PC-9 (cell line): ENCODE measurements at places on chromosomes 4 and X.

GRCh38 chrX:96436105-96436504, 248.5 kb upstream of the DIAPH2 start:
- peak; percentile 35 for DNase-seq

DNA sequence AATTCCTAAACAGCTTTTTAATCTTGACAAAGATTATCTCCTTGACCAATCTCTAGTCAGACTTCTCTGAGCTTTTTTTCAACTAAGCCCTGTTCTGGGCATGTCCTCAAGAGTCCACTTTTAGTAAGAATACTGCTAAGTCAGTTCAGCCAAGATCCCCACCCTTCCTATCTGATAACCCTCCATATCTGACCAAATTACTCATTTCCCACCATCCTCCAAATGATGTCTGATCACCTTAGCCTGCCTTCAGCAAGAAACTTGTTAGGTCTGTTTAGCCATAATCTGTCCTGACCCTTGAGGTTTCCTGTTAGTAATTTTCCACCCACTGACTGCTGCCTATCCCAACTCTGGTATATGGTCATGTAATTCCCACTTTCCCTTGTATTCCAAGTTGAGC, 65.2 kb downstream of the FAM13A start:
- DNase-seq = peak; percentile 28

DNA sequence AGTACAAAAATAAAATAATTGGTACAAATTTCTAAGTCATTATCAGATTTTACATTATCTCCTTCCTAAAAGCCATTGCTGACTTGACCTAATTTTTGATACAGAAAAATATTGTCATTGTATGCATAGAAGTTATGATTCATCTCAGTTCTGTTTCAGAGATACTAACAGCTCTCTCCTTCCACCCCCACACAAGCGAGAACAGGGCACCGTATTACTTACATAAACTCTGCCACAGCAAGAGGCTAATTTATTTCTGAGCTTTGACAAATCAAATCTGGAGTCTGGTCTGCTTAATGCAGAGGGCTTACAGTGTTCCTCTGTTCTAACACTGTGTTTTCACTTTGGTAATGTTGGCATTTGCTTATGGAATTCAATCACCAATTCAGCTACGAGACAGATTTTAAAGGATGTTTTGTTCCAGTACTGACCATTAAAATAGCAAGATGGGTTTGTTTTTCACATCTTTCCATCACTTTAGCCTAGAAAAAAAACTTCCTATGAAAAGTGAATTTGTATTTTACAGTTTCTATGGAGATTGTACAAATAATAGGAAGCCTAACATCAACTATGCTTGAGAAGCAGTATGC, 181.8 kb downstream of the USP46 start:
- no peak for DNase-seq

DNA sequence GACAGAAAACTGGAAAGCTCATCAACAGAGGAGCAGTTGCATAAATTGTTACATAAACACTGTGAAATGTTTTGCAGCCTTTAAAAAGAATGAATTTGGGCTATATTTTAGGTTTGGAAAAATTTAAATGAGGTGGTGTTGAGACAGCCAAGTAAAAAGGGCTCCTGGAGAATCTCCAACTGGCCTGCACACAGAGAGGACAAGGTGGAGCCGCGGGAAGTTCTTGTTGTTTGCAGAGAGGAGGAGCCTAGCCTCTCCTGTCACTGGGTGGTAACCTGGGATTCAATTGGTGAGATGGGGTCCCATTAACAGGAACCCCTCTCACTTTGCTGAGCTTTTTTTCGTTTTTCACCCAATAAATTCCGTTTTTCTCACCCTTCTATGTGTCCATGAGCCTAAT, 13.4 kb downstream of the GIMD1 start:
- DNase-seq = no peak

- no peak for DNase-seq
Observed at GRCh38 chr4:108001540-108002135, 11.9 kb downstream of the HADH start.

- DNase-seq = no peak
Observed at GRCh38 chr4:61152433-61152832, 47.7 kb upstream of the ADGRL3 start.

DNA sequence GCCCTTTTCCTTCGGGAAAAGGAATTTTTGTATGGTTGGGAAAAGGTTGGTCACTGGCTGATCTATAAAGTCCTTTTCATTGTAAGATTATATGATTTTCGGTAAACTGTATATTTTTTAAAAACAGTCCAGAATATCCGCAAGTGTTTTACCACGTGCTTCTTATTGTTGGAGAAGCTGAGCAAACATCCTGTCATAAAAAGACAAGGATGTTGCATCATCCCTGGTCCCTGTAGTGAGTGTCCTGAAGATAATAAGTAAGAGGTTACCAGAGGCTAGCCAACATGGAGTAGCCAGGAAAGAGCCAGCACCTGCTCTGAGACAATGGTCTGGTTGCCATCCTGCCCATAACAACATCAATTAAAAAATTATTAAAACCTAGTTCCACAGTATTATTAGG, 5.1 kb downstream of the CXCL9 start:
- no peak for DNase-seq

DNA sequence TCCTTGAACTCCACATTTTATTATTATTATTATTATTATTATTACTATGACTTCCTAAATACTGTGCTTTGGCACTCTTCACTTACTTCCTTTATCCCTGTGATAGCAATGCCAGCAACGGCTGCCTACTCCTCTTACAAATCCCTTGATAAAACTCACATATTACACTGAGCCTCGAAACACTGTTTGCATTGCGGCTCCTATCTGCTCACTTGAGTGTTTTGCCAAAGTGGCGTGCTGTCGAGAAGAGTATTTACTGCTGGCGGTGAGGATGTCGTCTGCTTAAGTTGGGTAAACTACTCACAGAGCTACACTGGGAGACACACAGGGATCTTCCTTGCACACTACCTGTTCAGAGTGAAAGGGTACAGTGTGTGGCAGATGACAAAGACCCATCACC, 143.4 kb upstream of the VCX3A start:
- no peak for DNase-seq

DNA sequence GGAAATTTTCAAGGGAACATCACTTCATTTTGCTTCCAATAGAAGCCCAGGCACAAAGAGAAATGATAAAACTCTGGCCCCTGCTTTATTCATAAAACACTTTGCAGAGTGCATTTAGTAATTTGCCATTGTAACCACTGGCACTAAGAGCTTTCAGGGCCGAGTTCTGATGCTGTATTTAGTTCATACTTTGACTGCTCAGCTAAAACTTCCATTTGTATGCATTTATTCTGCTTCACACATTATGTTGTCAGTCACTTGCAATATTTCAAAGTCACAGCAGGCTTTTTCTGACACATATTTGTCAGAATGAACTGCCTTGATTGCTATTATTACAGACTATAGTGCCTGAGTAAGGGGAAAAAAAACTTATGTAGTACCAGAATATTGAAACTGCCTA, 174.3 kb upstream of the ATOH1 start:
- DNase-seq = no peak

- peak; percentile 2 for DNase-seq
Observed at GRCh38 chrX:97524997-97525396, 641.3 kb downstream of the RPA4 start.

DNA sequence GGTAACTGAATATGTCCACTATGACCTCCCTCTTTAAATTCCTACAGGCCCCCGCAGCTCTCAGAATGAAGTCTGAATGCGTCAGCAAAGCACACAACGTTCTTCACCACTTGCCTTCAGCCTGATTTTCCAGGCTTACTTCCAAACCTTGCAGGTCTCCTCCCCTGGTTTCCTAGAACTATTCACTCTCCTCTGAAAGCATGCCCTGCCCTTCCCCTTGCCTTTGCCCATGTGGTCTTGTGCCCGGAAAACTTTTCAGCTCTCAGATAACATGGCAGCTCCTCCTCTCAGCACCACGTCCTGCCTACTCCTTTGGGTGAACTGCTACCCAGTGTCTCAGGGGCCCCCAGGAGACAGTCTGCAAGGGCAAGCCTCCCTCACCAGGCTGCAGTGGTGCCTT, 268.5 kb upstream of the LDB2 start:
- no peak for DNase-seq

- no peak for DNase-seq
Observed at GRCh38 chr4:151664289-151664688, 96.5 kb downstream of the GATB start.

DNA sequence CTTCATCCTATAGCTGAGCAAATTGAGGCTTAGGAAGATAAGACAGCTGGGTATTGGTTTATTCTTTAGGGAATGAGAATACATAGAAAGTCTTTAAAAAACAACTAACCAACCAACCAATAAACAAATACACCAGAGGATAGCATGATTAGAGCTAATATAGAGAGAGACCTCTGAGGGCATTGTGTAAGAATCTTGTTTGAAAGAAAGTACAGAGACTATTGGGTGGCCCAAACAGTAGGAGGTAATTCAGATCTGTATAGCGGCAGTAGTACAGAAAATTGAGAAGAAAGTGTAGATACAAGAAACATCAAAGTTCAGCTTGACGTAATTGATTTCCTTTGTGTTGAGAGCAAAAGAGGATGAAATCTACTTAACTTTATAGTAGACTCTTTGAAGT, 1951.0 kb upstream of the ADGRL3 start:
- no peak for DNase-seq
